Tongue (tissue), 3 donors: ENCODE measurements at places on chromosomes 1 and 21. TPM values are rescaled to one million over a fixed set of nuclear protein-coding genes. Genes with fewer than 3 reads are reported as not detected.

The GCSAML gene
- total RNA-seq, result 0.72 TPM

The RHBDL2 gene
- total RNA-seq, result 1.6 TPM

The PADI1 gene
- 10.3 TPM for total RNA-seq

The OLFML2B gene
- total RNA-seq, result 45.7 TPM

The ADAM15 gene
- 62.6 TPM for total RNA-seq

The PLA2G2C gene
- not detected for total RNA-seq

The SHISA4 gene
- total RNA-seq, result 40.5 TPM

The CRNN gene
- 26.0 TPM for total RNA-seq

The CYP4A22 gene
- total RNA-seq, result not detected

The VWA5B1 gene
- total RNA-seq, result 0.31 TPM

The LCK gene
- 1.3 TPM for total RNA-seq

The ILDR2 gene
- 6.7 TPM for total RNA-seq

The HSD11B1 gene
- total RNA-seq, result 1.1 TPM

The THEM5 gene
- total RNA-seq, result not detected

The S100A7A gene
- not detected for total RNA-seq

The AADACL4 gene
- total RNA-seq, result not detected

The FDPS gene
- 95.3 TPM for total RNA-seq

The TSTD1 gene
- 53.9 TPM for total RNA-seq

The RSPH1 gene
- total RNA-seq, result 0.10 TPM

The TMCC2 gene
- 14.1 TPM for total RNA-seq

The KCNA3 gene
- 0.72 TPM for total RNA-seq

The MATN1 gene
- not detected for total RNA-seq

The CDK11B gene
- total RNA-seq, result 12.2 TPM

The LCE1B gene
- not detected for total RNA-seq

The SPRR2G gene
- total RNA-seq, result not detected

The CELA2B gene
- total RNA-seq, result 0.41 TPM

The ISG15 gene
- total RNA-seq, result 8.0 TPM

The APCS gene
- total RNA-seq, result not detected
